Adrenal gland (tissue), 19 donors: ENCODE measurements at places on chromosomes 7 and 10. TPM values are rescaled to one million over a fixed set of nuclear protein-coding genes. Genes with fewer than 3 reads are reported as not detected.
A peak's percentile ranks its signal among the peaks of the same experiment; 100 is the strongest.

- H3K27me3 ChIP-seq = peaks cover 21% of the 10 kb centered on the region
- no peaks in the 10 kb centered on the region for H3K4me1 ChIP-seq
- no peaks in the 10 kb centered on the region for H3K36me3 ChIP-seq
- no peak overlapping the region for H3K4me3 ChIP-seq
- no peak for DNase-seq
Measured at GRCh38 chr10:118465300-118465874, 123.3 kb upstream of the FAM204A start.

- no peak overlapping the region for H3K4me3 ChIP-seq
- no peak for DNase-seq
- no peaks in the 10 kb centered on the region for H3K36me3 ChIP-seq
- H3K4me1 ChIP-seq = no peaks in the 10 kb centered on the region
- no peaks in the 10 kb centered on the region for H3K27me3 ChIP-seq
- H3K27ac ChIP-seq = no peak overlapping the region
Measured at GRCh38 chr7:46633630-46634240, 712.7 kb upstream of the IGFBP3 start.

GRCh38 chr7:11297764-11298163 is 324.1 kb downstream of the PHF14 start:
- H3K27me3 ChIP-seq = no peaks in the 10 kb centered on the region
- no peak overlapping the region for H3K27ac ChIP-seq
- H3K4me1 ChIP-seq = no peaks in the 10 kb centered on the region
- H3K36me3 ChIP-seq = no peaks in the 10 kb centered on the region

DNA sequence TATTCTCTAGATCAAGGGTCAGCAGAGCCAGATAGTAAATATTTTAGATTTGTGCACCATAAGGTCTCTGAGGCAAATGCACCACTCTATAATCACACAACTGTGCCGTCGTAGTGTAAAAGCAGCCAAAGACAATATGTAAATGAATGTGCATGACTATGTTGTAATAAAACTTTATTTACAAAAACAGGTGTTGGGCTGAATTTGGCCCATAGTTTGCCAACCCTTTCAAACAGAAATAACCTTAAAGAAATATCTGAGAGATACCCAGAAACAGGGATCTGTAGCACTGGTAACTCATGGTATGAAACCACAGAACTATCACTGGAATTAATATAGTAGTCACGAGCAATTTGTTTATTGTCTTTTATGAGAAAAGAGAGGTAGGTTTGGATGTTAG is 86.0 kb downstream of the ARID5B start:
- no peaks in the 10 kb centered on the region for H3K36me3 ChIP-seq
- H3K4me3 ChIP-seq = no peak overlapping the region
- H3K4me1 ChIP-seq = peaks cover 13% of the 10 kb centered on the region
- no peak overlapping the region for H3K27ac ChIP-seq
- no peak for DNase-seq

- H3K27ac ChIP-seq = no peak overlapping the region
- H3K36me3 ChIP-seq = no peaks in the 10 kb centered on the region
- H3K4me1 ChIP-seq = no peaks in the 10 kb centered on the region
- DNase-seq = no peak
Measured at GRCh38 chr7:98215561-98216495, 4.6 kb downstream of the BHLHA15 start.

DNA sequence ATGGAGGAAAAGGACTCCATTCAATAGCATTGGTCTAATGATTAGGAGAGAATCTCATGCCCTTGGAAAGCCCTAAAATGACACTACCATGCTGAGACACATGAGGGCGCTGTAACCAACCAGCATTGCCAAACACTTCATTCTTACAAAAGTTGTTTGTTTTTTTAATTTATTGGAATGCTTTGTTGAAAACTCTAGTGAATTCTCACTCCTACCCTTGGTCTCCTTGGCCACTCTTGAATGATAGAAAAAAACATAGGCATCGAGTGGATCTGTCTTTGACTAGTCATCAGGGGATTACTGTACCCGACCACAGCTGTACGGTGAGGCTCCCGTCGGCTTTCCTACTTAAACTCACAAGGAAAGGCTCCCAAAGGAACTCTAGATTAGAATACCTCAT is 29.3 kb upstream of the ADD3 start:
- peaks cover 35% of the 10 kb centered on the region for H3K4me1 ChIP-seq
- H3K36me3 ChIP-seq = no peaks in the 10 kb centered on the region
- H3K4me3 ChIP-seq = no peak overlapping the region

DNA sequence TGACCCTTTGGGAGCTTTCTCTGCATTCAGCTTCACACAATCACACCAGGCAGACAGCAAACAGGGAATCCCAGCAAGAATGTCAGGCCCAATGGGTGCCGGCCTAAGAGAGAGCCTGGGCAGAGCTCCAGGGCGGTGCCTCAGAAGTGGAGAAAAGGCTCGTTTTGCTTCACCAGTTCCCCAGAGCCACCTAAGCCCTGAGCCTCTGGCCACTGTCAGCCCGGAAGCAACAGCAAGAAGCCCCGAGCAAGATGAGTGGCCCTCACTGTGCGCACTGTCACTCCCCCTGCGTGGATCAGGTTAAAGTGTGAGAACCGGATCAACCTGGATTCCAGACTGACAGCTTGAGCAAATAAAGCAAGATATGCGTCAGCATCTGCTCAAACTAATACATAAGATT is 14.7 kb downstream of the CNPY1 start:
- no peak overlapping the region for H3K4me3 ChIP-seq
- peaks cover 63% of the 10 kb centered on the region for H3K27me3 ChIP-seq
- no peak overlapping the region for H3K27ac ChIP-seq

GRCh38 chr7:20834656-20835055 is 48.0 kb upstream of the SP8 start:
- no peak overlapping the region for H3K27ac ChIP-seq
- DNase-seq = no peak
- H3K4me1 ChIP-seq = no peaks in the 10 kb centered on the region
- no peak overlapping the region for H3K4me3 ChIP-seq

DNA sequence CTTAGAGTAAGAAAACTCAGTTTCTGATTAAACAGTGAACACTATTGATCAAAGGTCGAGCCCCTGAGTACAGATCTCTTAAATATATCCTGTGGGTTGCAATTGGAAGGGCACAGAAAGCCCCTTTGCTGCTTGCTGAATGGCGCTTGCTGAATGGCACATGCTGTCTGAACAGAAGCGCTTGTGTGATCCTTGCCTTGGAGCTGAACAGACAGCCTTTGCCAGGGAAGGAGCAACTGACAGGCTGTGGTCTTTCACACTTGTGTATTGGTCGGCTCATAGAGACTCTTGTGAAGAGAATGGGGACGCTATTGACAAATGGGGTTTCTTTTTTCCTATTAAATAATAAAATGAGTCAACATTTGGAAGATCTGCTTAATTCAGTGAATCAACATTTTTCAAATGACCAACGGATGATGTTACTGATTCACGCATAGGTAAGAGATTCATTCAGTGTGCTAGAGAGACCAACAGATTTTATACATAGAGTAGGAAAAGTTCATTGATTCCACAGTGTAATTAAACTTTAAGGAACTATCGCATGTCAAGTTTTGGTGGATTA is 99.4 kb upstream of the TNS3 start:
- DNase-seq = no peak
- H3K4me1 ChIP-seq = no peaks in the 10 kb centered on the region
- H3K4me3 ChIP-seq = no peak overlapping the region

DNA sequence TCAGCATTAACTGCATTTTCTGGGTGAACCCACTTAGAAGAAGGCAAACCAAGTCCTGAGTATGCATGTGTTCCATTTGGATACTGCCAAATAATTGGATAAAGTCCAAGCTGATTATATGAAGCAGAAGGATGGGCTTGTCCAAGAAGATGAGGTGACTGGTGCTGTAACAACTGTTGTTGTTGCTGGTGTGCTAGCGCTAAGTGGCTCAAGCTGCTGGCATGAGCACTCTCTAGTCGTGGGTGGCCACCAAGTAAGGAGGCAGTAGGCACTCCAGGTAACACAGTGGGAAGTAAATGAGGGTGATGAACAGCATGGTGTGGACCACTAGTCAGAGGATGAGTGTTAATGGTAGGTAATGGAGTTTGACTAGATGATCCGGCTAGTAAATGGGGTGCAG is 80.4 kb downstream of the NRBF2 start:
- no peaks in the 10 kb centered on the region for H3K36me3 ChIP-seq
- H3K4me3 ChIP-seq = no peak overlapping the region
- H3K27me3 ChIP-seq = no peaks in the 10 kb centered on the region
- no peak overlapping the region for H3K27ac ChIP-seq
- no peak for DNase-seq
- peaks cover 56% of the 10 kb centered on the region for H3K4me1 ChIP-seq

GRCh38 chr7:34158368-34159153 is 253.2 kb downstream of the BMPER start:
- no peaks in the 10 kb centered on the region for H3K36me3 ChIP-seq
- no peaks in the 10 kb centered on the region for H3K4me1 ChIP-seq
- H3K4me3 ChIP-seq = no peak overlapping the region
- no peaks in the 10 kb centered on the region for H3K27me3 ChIP-seq
- DNase-seq = no peak
- no peak overlapping the region for H3K27ac ChIP-seq

GRCh38 chr10:108490944-108491343 is 1326.4 kb upstream of the SORCS1 start:
- H3K4me3 ChIP-seq = no peak overlapping the region
- no peaks in the 10 kb centered on the region for H3K27me3 ChIP-seq
- H3K36me3 ChIP-seq = no peaks in the 10 kb centered on the region
- no peak overlapping the region for H3K27ac ChIP-seq
- DNase-seq = no peak
- no peaks in the 10 kb centered on the region for H3K4me1 ChIP-seq

GRCh38 chr7:142962991-142963390 is 828 bp upstream of the KEL start:
- H3K27me3 ChIP-seq = no peaks in the 10 kb centered on the region
- H3K36me3 ChIP-seq = no peaks in the 10 kb centered on the region
- no peaks in the 10 kb centered on the region for H3K4me1 ChIP-seq
- DNase-seq = no peak

- H3K4me3 ChIP-seq = no peak overlapping the region
- H3K27ac ChIP-seq = no peak overlapping the region
- DNase-seq = no peak
- peaks cover 8% of the 10 kb centered on the region for H3K4me1 ChIP-seq
- no peaks in the 10 kb centered on the region for H3K36me3 ChIP-seq
Measured at GRCh38 chr10:129506101-129506797, 39.2 kb downstream of the MGMT start.

GRCh38 chr7:12777257-12777656 is 89.8 kb downstream of the ARL4A start:
- no peaks in the 10 kb centered on the region for H3K4me1 ChIP-seq
- no peak overlapping the region for H3K4me3 ChIP-seq
- no peaks in the 10 kb centered on the region for H3K27me3 ChIP-seq
- no peak overlapping the region for H3K27ac ChIP-seq

DNA sequence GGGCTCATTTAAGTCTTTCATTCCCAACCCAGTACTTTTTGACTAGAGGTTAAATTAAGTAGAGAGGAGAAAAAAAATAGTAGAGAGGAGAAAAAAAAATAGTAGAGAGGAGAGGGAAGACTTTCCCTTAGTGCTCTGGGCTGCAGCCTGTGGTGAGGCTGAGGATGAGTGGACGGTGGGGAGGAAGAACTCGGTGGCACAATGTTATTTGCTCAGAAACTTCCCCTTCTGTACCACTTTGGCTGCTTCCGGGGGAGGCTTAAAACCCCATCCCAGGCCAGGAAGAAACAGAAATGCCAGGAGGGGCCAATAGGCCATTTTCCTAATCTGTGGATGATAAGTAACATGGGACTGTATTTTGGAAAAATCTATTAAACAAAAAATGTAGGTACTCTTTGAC is 14.6 kb upstream of the MLXIPL start:
- H3K4me1 ChIP-seq = peaks cover 8% of the 10 kb centered on the region
- DNase-seq = no peak
- no peak overlapping the region for H3K27ac ChIP-seq

DNA sequence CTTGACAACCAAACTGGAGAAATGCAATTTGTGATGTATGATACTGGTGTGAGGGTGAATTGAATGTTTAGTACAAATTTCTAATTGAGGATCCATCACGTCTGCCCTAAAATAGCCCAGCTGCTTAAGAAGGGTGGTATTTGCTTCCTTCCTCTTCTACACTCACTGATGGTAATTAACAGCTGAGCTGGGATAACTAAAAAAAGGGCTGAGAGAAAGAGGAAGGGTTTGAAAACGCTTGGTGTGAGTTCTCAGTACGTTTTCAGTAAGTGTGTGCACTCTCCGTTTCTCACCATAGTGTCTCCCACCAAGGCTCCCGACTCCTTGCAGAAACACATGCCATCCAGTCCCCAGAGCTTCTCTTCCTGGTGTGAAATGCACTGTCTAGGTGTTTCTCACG is 54.3 kb downstream of the MAP3K8 start:
- H3K4me1 ChIP-seq = no peaks in the 10 kb centered on the region
- peak overlapping the region; percentile 84 for H3K27ac ChIP-seq
- H3K4me3 ChIP-seq = no peak overlapping the region
- DNase-seq = no peak
- H3K27me3 ChIP-seq = no peaks in the 10 kb centered on the region
- no peaks in the 10 kb centered on the region for H3K36me3 ChIP-seq

DNA sequence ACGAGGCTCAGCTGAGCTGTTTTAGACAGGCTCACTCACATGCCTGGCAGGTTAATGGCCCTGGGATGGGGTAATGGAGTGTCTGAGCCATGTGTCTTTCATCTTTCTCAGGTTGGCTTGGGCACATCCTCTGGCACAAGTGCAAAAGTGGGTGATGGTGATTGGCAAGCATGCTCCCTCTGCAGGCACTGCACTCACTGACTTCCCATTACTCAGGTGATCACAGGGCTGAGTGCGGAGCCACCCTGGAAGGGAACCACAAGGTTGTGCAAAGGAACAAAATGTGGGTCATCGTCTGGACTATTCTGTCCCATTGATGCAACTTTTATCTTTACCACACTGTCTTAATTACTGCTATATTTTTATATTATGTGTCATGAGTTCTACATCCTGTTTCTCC is 244.1 kb upstream of the AKR1E2 start:
- no peak overlapping the region for H3K4me3 ChIP-seq
- no peaks in the 10 kb centered on the region for H3K27me3 ChIP-seq
- no peaks in the 10 kb centered on the region for H3K4me1 ChIP-seq
- DNase-seq = no peak
- no peaks in the 10 kb centered on the region for H3K36me3 ChIP-seq

- no peaks in the 10 kb centered on the region for H3K36me3 ChIP-seq
- H3K27me3 ChIP-seq = peaks cover 3% of the 10 kb centered on the region
- no peak overlapping the region for H3K4me3 ChIP-seq
- H3K4me1 ChIP-seq = no peaks in the 10 kb centered on the region
- no peak for DNase-seq
Measured at GRCh38 chr10:49407151-49407550, 11.3 kb upstream of the DRGX start.

The ABCA13 gene
- total RNA-seq = 0.08 TPM

The TRAPPC14 gene
- 7.3 TPM for total RNA-seq

The STOX1 gene
- total RNA-seq = 11.7 TPM

The NANOS1 gene
- 13.3 TPM for total RNA-seq

The PLEKHS1 gene
- total RNA-seq = not detected
